ENCODE measurements at places on chromosomes 16 and 17.

DNA sequence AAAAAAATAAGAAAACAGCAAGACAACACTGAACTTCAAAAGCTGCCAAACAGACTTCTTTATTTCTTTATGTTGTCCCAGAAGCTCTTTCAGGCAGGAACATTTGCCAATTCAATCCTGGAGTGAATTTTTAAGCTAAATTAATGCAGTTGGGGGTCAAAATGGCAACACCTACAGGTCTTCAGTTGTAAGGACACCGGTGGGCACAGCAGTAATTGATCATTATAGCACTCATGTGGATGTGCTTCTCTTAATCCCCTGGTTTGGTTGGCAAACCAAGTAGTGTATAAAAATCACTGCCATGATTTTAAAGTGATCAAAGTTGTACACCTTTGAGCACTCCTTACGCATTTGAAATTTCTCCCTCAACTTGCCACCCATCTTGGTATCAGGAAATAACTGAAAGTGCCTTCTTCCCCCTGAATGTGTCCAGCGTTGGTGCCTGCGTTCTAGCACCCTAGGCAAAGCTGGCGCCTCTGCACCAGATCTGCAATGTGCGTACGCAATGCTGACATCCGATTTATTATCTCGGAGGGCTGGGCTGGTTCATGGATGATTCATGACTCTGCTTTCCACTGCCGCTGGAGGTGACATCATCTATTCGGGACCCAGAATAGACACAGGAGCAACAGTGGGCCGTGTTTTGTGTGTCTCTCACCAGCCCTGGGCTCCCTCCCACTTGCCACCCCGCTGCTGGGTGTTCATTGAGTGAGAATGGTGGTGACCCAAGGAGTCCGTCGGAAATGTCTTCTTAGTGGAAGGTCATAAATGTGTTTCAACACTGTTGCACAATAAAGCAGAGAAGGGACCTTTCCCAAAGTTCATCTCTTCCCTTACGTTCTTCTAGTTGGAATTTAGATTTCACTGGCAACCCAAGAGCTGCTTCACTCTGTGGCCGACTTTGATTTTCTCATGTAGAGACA lies 203.4 kb downstream of the CCDC182 start:
- no peak for DNase-seq

DNA sequence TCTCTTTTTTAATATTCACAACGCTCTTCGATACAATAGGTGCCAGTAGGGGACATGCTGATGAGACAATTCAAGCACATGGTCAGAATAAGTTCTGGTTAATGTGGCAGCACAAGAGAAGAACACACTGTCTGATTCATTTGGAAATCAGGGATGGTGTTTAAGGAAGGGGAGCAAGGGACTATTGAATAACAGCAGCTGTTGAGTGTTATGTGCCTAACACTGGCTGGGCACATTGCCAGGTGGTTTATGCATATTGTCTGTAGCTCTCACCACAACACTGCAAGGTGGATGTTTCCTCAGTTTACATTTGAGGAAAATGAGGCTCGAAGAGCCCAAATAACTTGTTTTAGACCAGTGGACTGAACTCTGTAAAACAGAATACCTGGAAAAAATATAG lies 44.2 kb downstream of the LYRM9 start:
- DNase-seq = no peak

GRCh38 chr17:59561042-59561441 lies 4.4 kb upstream of the DHX40 start:
- no peak for DNase-seq

DNA sequence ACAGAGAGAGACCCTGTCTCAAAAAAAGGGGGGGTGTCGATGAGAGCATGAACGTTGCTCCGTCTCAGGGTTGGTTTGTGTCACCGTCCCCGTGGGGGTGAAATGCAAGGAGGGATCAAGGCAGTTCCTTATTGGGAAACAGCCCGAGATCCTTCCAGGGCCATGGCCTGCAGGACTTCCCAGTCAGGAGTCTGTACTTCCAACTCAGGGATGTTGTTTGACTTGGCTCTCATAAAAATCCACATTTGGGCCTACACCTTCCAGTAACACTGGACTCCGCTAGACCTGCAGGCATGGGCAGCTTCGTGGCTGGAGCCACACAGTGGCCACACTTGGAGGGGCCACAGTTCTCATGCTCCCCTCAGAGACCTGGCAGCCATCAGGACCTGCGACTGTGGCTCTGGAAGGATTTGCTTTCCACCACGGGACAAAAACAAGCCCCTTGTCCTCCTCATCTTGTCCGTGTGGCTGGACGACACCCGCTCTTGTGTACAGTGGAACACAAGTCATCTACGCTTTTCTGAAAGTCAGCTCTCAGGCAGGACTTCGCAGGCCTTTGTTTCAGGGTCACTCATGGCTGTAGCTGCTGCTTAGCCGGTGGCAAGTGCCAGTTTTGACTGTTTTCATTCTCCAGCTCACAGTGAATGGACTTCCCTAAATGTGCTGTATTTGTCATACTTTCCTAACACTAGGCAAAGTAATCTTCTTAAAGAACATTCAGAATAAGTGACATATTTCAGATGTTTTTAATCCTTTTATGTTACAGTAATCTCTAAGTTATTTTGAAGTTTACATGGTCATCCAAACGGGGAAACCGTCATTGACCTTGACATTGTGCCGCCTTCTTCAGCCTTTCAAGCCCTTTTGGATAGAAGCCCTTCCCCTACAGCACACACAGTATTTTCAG lies 24.2 kb upstream of the IL17C start:
- DNase-seq = no peak

DNA sequence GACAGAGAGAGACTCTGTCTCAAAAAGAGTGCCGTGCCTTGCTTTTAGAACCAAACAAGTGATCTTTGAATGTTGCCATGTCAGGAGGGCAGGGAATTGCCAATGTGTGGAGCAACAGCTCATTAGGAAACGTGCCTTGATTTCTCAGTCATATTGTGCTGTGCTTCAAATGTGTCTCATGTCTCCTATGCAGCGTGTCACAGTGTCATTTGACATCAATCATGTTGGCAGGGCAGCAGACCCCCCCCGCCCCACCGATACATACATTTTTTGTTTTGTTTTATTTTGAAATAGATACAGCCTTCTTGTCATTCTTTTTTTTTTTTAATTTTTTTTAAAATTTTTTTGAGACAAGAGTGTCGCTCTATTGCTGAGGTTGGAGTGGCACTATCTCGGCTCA lies 22.1 kb downstream of the MRC2 start:
- DNase-seq = no peak

GRCh38 chr17:66704858-66705520 lies 129.9 kb upstream of the CACNG5 start:
- no peak for DNase-seq

DNA sequence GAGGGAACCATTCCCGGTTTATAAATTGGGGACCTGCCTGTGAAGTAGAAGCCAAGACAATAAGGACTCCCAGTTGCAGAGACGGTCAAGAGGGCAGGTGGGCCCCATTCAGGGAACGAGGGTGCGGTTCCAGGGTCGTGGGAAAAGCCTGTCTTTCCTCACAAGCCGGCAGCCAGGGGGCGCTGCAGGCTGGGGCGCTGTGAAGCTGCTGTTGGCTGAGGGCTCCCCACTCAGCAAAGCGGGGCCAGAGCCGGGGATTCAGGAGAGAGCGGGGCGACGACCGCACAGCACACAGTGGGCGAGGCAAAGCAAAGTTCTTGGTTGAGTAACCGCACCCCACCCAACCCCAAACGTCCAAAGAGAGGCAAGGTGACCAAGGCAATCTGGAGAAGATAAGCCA lies 24.9 kb downstream of the CDRT15 start:
- DNase-seq = no peak

DNA sequence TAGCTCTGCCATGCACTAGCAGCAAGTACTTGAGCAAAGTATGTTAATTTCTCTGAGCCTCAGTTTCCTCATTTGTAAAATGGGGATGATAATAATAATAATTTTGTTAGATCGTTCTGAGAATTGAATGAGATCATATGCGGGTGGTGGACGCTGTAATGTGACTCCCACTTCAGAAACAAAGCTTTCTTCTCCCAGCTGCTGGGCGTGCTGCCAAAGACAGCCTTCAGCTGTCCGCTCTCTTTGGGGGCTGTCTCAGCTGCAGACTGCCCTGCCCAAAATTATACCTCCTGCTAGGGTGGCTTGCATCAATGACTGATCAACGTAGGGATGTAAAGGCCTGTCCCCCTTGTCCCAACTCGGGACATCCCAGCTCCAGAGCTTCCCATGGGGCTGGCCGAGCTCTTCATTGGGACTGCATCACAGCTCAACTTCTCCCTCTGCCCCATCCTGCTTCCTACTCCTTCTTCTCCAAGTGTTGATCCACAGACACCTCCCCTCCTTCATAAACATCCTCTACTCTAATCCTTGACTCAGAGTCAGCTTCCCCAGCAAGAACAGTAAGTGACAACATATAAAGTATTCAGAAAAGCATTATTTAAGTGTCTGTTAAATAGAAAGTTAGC lies 30.7 kb upstream of the CDH5 start:
- DNase-seq = no peak

- DNase-seq = no peak
Measured at GRCh38 chr17:45789874-45790273, 5.8 kb downstream of the CRHR1 start.

- no peak for DNase-seq
Measured at GRCh38 chr17:45977976-45978626, 20.9 kb upstream of the STH start.

DNA sequence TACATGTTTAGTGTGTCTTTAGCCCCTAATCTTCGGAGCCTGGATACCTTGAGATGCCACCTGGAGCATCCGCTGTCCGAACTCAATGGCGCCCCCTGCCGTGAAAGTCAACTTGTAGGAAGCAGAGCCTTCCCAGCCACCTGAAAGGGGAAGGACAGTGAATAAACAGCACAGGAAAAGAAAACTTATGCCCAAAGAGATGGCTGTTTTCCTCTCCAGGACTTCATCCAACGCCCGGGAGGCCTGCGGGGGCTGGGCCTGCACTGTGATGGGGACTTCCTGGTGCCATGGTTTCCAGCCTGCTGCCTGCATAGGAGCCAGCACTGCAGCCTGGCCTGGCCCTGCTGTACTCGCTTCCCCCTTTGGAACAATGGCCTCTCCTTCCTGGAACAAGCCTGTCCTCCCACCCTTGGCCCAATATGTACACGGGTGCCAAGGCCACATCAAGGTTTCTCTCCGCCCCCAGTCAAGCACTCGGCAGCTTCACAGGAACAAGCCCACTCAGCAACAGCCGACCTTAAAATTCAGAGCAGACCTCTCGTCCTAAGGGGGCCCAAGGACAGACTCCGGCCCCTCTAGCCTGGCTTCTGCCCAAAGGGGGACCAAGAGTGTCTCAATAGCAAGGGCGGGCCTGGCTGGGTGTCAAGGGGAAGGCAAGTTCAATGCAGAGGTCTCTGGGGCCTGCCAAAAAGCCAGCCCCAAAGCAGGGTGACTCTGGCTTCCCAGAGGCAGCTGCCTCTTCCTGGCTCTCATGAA lies 4.5 kb upstream of the UNC13D start:
- peak; percentile 66 for DNase-seq

DNA sequence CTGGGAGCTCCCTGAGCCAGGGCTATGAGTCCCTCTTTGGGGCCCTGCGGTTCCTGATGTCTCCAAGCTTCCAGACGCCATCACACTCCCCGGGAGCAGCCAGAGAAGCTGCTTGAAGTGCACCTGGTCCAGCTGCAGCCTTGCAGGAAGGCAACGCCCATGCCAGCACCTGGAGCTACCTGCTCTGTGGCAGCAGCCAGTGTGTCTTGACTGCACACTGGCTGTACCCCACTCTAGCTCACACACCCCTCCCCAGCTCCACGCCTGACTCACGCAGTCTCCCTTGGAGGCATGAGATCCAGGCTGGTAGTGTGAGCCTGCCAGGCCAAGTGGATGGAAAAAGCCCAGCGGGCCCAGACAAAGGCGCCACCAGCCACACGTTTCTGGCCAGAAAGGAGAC lies 63.3 kb downstream of the USP32 start:
- DNase-seq = no peak

DNA sequence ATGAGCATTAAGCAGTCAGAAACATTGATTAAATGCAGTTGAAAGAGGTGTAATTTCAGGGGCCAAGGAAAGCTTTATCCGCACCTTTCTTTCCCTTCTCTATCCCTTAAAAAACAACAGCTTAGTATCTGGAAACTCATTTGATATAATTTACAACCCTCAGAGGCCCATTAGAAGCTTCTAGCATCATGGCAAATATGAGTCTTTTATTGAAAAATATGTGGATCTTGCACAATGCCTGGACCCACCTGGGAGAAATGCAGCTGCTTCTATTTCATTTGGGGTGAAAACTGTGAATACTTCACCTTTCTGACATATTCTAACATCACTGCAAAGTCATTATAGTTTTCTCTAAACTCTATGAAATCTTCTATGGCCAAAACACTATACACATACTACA lies 492.2 kb upstream of the PSMD7 start:
- DNase-seq = no peak

All from activated T-helper 1 cell treated with Interleukin-2 at 50 U/mL for 16 hours (primary cell).